T-cell (primary cell): ENCODE measurements at places on chromosomes 7 and 10.

- no peak for DNase-seq
These were observed 122.8 kb upstream of the PDLIM1 start for GRCh38 chr10:95413588-95413987.

- DNase-seq: no peak
These were observed 176.5 kb upstream of the PHF14 start for GRCh38 chr7:10797157-10797556.

DNA sequence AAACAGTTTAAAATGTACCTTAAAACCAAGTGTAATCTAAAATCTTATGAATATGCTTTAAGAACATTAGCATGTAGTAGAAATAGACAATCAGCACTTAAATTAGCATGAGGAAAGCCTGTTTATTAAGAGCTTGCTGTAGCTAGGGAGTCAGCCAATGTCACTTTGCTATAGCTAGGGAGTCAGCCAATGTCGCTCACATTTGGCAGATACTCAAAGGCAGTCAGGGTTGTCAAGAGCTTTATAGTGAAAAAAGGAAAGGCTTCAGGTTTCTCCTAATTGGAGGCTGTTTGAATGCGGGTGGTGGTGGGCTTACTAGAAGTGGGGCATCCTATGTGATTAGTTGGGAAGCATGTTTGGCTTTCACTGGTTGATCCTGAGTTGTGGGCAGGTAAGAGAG, 226.2 kb upstream of the DGKB start:
- no peak for DNase-seq

DNA sequence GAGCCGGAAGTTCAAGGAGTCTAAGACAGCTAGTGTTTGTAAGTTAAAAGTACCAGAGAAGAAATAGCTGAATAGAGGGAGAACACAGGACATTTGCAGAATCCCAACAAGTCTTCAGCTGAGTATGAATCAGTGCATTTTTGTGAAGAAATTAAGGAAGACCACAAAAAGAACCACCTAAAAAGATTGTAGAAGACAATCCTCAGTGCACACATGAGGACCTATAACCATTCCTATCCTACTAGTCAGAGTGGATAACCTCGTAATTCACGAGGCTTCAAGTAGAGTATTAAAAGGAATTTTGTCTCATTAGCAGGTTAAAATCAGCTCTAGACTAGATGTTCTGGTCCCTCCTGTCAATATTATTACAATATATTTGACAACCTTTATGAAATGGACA, 295.4 kb upstream of the KAT6B start:
- no peak for DNase-seq

DNA sequence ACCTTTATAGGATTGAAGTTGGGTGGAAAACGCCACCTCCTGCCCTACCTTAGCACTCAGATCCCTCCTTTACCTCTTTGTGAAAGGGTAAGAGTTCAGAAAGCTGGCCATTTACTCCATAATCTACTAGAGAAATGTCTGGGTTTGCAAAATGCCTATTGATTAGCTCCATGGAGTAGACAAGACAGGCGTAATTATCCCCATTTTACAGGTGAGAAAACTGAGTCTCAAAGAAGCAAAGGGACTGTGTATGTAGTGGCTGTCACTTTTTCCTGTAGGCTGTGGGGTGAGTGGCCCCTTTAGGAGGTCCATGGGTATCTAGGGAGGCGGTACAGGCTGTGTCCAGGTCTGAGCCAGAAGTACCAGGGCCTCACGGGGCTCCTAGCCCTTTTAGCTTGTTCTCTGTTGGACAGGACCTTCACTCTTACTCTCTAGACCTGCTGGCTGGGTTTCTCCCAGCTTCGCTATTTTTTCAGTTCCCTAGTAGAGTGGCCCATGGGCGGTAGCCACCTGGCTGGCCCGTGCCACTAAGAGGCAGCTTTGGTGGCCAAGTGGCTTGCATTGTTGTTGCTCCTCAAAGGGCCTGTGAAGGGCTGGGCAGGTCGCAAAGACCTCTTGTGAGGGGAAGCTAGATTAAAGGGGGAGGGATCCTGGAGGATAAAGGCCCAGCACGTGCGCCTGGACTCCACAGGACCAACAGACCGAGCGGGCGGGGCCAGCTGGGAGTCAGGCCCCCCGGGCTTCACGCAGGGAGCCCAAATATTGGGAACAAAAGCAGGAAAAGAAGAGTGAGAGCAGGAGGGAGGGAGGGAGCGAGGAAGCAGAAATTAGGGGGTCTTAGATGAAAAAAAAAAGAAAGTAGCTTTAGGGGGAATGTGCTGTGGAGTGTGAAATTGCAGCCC, 4.7 kb upstream of the PAX2 start:
- no peak for DNase-seq

DNA sequence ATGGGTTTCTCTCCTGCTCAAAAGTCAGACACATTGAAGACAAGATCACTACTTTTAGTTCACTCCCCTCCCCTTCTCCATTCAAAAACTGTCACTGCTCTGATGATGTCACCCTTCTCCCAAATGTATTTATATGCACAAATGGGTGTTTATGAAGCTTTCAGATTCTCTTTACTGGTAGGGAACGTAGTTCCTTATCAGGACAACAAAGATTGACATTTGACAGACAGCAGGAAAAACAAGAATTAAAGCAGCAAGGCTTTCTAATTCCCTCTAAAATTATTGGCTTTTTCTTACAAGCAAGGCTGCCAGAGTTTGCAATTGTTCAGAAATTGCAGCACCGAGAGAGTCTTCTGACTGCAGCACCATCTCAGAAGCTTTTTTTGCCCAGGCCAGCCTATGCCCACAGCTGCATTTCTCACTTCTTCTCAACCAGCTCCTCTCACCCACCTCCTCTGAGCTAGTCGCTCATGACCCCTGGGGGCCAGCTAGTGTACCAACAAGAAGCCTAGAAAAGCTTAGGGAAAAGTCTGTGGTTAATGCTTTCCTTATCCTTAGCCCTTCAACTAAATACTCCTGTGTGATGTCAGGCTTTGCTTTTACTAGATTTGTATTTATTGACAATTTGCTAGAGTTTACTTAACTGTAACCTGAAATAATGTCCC, 265.1 kb downstream of the HTR7 start:
- DNase-seq: no peak

GRCh38 chr10:121526801-121527221, 71.4 kb downstream of the FGFR2 start:
- no peak for DNase-seq

DNA sequence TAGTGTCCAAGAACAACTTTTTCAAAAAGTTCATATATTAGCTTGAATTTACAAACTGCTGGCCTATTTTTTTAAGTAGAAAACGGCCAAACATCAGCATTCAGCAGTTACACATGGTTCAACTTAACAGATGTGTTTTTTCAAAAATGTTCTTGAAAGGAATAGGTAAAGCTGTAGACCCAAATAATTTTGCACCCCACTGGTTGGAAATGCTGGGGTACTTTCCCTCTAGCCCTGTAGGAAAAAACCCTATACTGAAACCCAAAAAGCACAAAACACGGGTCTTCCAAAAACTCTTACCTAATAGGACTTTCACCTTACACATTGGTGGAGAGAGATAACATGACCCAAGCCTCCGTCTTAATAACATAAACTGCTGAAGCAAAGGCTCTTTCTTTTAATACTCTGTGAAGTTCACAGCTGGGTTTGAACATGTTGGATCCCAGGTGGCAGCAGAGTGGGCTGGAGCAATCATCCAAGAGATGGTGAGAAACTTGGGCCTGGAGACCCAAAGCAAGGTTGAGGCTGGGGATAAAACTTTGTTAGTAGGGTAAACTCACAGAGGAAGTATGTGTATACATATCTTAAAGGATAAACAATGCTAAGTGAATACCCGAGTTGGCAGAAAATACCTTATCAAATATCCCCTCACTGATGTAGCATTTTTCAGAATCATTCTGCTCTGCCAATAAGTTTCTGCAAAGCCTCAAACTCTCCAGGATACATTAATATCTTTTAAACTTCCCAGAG, 629 bp upstream of the DNAJC9 start:
- DNase-seq: no peak

GRCh38 chr7:150952331-150953050, 25.6 kb downstream of the KCNH2 start:
- no peak for DNase-seq

DNA sequence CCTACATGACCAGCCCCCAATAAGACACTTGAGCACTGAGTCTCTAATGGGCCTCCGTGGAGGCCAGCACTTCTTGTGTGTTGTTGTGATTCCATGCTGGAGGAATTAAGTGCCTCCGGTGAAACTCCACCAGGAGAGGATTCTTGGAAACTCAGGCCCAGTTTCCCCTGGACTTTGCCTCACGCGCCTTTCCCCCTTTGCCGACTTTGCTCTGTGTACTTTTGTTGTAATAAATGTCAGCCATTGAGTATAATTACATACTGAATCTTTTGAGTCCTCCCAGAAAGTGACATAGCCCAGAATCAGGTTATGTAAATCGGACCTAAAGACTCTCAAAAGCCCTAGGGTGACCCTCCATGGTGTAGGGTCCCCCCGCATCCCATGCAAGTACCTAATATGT, 82.4 kb downstream of the DLG5 start:
- DNase-seq: no peak

DNA sequence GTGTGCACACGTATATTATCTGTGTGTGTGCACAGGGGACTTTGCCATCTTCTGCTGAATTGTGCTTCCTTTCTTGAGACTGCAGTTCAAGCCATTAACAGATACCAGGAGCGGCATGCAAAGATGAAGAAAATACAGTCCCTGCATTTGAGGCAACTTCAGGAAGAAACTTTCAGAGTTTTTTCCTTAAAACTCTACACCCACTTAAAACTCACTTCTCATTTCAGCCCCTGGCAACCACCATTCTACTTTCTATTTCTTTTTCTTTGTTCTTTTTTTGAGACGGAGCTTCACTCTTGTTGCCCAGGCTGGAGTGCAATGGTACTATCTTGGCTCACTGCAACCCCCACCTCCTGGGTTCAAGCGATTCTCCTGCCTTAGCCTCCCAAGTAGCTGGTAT, 448.9 kb upstream of the ZMIZ1 start:
- DNase-seq: no peak

DNA sequence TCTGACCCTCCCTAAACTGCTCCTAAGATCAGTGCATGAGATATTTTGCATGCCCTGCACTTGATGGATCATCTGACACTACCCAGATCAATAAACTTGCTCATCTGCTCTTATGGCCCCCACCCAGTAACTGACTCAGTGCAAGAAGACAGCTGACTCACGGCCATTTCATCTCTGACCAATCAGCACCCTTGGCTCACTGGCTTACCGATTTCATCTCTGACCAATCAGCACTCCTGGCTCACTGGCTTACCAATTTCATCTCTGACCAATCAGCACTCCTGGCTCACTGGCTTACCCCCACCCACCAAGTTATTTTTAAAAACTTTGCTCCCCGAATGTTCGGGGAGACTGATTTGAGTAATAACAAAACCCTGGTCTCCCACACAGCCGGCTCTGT, 37.2 kb upstream of the OPTN start:
- no peak for DNase-seq

- DNase-seq: no peak
These were observed 182.0 kb downstream of the RPS24 start for GRCh38 chr10:78215645-78216044.

DNA sequence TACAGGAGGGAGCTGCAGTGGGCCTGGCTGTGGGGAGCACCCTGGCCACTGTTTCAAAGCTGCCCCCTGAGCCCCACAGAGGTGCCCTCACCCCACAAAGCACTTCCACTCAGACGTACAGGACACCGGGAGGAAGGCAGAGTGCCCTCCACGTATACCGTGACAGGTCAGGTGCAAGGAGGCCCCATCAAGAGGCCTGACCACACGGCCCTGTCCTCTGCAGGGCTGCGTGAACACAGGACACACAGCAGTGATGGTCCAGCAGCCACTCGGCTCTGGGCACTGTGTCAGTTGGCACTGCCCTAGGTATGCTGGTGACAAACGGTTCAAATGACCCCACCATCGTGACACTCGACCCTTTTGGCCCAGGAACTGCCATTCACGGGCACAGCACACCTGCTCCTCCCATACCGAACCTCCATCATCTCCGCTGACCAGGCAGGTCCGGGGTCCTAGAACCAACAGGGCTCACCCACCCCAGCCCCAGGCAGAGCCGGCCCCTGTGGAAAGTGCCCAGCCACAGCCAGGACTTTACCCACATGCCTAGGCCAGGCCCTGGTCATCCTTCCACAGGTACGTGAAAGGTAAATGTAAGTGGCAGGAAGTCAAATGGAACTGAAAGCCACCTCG, 560.9 kb downstream of the PTPRN2 start:
- no peak for DNase-seq

DNA sequence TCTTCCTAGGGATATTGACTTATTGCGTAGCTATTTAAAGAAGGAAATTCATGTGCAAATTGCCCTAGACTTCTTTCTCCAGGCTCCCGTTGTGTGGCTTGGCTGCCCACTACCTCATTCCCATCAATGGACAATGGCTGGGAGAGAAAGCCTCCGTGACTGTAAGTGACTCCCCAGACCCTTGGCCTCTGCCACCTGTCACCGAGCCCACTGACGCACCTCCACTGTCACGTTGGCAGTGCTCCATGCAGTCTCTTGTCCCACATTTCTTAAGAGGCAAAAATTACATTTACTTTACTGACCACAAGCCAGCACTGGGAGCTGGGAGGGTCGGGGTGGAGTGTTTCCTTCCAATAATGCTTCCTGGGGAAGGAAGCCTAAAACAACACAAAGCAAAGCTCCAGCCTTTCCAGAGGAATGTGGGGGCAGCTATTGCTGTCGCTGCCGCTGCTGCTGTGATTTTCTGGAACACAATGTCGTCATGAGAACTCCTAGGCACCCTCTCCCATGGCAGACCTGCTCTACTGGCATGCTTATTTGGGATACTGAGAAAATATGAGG, 89.7 kb upstream of the STEAP1B start:
- no peak for DNase-seq

DNA sequence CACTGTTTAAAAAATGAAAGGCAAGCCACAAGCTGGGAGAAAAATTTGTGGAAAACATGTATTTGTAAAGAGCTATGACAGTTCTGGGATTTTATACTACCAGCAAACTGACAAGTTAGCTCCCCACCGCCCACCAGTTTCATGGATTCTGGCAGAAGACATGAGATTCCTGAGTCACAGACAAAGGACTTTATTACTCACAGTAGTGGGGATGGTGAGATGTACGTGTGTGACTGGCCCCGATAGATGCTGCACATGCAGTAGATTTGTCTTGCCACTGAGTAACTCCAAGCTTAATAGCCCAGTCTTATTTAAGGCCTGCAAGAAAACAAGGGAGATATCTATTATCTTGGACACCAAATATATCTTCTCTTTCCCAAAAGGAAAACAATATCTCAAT, 281.7 kb downstream of the AHR start:
- DNase-seq: no peak

DNA sequence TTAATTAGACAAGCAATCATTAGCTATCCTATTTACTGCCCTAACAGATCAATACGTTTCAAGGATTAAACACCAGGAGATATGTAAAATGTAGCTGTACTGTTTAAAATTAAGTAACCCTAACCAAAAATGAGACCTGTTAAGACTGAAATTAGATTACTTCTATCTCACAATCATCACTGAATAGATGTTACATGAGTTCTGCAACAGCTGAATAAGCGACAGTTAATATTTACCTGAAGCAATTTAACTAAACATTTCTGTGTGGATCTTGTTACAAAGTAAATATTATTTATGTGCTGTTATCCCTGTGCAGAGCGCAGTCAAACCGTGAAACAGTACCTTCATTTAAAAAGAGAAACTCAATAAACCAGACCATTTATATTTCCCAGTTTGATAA, 122.5 kb downstream of the RELN start:
- DNase-seq: no peak

GRCh38 chr10:68625316-68625921, 65.3 kb downstream of the TET1 start:
- DNase-seq: no peak

- DNase-seq: no peak
These were observed 124.5 kb upstream of the FAM20C start for GRCh38 chr7:67661-68395.
